Panc1 (cell line): ENCODE measurements at places on chromosomes 5 and 9.

DNA sequence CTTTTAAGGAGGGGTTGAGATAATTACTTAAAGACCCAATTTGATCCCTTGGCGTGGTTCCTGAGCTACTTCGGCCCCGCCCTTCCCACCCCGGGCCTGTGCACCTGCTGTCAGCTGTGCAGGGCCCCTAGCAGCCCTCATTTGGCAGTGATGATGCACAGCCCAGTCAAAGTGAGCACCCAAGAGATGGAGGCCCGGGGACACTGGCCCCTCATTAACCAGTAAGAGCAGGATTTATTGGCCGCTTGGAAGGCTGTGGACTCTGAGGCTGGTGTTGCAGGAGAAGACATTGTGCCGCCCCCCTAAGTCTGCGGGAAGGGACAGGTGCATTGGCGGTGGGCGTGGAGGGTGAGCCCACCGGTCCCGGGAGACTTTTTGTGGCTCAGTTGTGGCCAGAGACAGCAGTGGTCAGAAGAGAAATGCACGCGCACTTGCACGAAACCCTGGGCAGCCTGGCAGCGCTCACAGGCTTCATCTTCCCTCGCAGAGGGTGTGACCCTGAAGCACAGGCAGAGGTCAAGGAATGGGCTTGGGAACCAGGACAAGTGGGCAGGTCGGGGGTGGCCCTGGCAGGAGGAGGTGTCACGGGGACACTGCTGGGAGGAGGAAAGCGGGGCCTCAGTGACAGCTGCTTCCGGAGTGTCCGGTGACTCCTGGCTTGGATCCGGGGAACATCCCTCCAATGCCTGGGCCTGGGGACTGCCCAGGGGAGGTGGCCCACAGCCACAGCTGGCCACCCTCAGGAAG lies 74.0 kb upstream of the RXRA start:
- DNase-seq: no peak

- no peak for DNase-seq
Measured at GRCh38 chr9:133375116-133375723, 640 bp downstream of the SURF4 start.

DNA sequence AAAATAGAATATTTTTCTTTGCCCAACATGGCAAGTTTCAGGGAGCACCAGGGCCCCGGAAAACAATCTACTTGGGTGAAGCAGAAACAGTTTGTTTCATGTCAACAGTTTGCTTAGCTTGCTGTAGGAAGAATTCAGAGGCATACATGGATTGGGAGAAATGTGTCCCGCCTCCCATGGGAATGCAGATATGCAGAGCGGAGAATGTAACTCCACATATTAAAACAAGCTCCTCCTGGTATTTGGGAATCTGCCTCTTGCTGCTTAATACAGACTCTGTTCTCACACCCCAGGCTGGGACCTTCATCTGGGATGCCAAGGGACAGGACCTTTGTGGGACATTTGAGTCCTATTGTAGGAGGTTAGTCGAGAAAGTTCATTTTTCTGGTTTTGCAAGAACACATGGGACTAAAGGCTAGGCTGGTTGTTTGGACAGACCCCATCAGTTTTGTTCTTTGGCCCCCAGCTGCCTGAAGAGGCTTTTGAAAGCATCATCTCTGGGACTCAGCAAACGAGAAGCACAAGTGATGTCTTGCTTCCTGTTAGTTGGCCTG lies 220.5 kb upstream of the ADRA1B start:
- DNase-seq: no peak

DNA sequence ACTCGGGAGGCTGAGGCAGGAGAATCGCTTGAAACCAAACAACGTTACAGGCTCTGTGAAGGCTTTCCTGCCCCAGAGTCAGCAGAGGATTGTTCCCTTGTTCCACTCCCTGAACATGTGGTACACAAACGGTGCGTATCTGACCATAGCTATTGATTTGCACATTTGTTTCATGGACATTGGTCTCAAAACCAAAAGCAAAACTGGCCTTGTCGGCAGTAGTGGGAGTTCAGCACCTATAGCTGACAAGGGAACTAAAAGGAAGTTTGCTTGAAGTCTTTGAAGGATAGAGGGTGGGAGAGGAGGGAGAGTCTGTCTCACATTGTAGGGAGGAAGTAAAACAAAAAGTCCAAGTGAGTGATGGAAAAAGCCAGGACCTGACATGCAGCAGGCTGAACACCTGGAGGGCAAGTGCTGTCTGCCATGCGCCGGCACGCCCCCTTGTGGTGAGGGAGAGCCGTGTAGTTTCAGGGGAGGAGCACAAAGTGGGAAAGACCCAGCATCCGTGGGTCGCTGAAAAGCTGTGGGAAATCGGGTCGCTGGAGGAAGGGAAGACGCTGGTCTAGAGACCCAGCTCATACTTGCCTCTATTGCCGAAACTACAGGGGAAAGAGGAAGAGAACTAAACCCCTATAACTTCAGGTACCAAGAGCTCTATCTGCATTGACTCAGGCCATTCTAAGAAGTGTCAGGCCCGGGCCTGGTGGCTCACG lies 58.0 kb downstream of the RAD23B start:
- DNase-seq: peak; percentile 36

DNA sequence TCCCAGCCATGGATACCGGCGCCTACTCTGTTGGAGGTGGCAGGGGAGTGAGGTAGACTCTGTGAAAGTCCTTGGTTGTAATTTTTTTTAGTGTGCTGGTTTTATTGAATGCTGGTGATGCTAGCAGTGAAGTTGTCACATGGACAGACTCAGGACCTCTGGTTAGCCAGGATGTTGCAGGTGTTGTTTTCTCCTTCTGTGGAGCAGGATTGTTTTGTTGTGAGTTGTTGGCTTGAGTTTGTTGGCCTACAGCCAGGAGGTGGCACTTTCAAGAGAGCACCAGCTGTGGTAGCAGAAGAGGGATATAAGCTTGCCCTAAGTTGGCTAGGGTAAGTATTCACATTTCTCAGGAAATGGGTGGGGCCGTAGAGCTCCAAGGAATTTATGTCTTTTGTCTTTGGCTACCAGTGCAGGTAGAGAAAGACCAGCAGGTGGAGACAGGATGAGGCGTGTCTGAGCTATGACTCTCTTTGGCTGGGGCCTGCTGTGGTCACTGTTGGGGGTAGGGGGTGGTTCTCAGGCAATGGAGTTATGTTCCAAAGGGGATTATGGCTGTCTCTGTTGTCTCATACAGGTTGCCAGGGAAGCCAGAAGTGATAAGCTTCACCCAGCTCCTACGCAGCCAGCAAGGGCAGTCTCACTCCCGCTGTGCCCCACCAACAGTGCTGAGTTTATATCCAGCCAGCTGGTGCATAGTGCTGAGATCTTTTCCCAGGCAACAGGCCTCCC lies 248.7 kb downstream of the TAF11L14 start:
- DNase-seq: no peak

- DNase-seq: no peak
Measured at GRCh38 chr5:91976451-91976850, 593.3 kb upstream of the ARRDC3 start.

- no peak for DNase-seq
Measured at GRCh38 chr5:54704825-54705224, 187.3 kb downstream of the SNX18 start.

GRCh38 chr9:112894041-112894440 lies 3.4 kb upstream of the SLC46A2 start:
- DNase-seq: no peak

DNA sequence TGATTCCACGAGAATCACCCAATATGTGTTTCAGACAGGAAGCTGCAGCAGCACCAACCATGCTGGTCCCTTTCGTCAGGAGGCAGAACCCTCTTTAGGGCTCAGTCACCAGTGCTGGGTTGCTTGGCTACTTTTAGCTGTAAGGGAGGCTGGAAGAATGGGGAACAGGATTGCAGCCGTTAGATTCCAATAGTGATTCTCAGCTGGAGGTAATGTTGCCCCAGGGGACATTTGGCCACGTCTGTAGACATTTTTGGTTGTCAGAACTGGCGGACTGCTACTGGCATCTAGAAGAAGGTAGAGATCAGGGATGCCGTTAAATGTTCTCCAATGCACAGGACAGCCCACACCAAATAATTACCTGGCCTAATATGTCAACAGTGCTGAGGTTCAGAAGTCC lies 81.8 kb downstream of the ANKRD33B start:
- DNase-seq: no peak
